HCT116 (cell line): ENCODE measurements at places on chromosomes 6 and 20. TPM values are rescaled to one million over a fixed set of nuclear protein-coding genes. Genes with fewer than 3 reads are reported as not detected.
A peak's percentile ranks its signal among the peaks of the same experiment; 100 is the strongest.

The LBP gene
- total RNA-seq: 0.15 TPM

- no peaks in the 10 kb centered on the region for H3K36me3 ChIP-seq
- H3K27ac ChIP-seq: no peak overlapping the region
- no peak for DNase-seq
- no peaks in the 10 kb centered on the region for H3K27me3 ChIP-seq
These were observed 80.8 kb upstream of the VSTM2L start for GRCh38 chr20:37822141-37822601.

The RNF144B gene
- total RNA-seq: 2.1 TPM

DNA sequence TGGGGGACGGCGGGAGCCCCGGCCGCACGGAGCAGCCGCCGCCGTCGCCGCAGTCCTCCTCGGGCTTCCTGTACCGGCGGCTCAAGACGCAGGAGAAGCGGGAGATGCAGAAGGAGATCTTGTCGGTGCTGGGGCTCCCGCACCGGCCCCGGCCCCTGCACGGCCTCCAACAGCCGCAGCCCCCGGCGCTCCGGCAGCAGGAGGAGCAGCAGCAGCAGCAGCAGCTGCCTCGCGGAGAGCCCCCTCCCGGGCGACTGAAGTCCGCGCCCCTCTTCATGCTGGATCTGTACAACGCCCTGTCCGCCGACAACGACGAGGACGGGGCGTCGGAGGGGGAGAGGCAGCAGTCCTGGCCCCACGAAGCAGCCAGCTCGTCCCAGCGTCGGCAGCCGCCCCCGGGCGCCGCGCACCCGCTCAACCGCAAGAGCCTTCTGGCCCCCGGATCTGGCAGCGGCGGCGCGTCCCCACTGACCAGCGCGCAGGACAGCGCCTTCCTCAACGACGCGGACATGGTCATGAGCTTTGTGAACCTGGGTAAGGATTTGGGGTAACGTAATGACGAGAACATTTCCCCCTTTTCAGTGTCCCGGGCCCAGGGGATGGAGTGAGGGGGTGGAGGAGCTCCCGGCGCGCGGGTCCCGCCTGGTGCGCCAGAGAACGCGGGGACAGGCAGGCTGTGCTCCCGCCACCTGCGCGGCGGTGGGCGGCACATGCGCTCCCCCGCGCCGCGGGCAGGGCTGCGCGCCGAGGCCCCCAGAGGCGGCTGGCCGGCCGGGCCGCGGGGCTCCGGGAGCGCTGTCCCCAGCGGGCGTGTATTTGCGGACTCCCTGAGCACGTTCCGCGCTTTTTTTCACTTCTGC is 1.4 kb downstream of the BMP6 start:
- peaks cover 23% of the 10 kb centered on the region for H3K4me1 ChIP-seq

DNA sequence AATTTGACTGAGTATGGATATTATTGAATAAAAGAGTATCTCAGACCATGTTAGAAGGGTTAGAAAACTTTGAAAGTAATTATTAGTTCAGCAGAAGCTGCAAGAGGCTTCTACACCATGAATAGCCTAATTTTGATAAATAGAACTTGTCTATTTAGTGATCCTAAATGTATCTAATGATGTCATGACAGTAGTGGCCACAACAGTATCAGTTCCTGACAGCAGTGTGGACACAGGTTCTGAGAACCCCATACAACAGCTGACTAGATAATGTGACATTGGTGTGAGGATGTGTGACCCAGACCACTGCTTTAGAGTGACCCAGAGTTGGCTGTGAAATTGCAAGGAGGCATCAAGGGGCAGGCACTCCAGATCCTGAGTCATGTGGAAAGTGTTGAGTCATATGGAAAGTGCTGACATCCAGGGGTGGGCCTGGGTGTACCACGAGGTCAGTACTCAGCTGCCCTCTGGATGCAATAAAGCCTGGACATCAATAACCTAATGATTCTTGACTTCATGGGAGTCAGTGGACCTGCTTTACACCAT is 754.7 kb downstream of the DHX35 start:
- DNase-seq: no peak
- no peak overlapping the region for H3K27ac ChIP-seq
- no peaks in the 10 kb centered on the region for H3K36me3 ChIP-seq
- no peaks in the 10 kb centered on the region for H3K4me1 ChIP-seq

GRCh38 chr6:391559-392440 is at the start of gene IRF4:
Gene IRF4, plus strand, starts transcription at chr6:391752. Its CDS starts 1,401 bp downstream, at chr6:393153.
- H3K27me3 ChIP-seq: no peaks in the 10 kb centered on the region
- no peak within 1 kb of the TSS for H3K27ac ChIP-seq
- no peak for DNase-seq
- H3K4me1 ChIP-seq: no peaks in the 10 kb centered on the region
- no peak within 1 kb of the TSS for H3K4me3 ChIP-seq

DNA sequence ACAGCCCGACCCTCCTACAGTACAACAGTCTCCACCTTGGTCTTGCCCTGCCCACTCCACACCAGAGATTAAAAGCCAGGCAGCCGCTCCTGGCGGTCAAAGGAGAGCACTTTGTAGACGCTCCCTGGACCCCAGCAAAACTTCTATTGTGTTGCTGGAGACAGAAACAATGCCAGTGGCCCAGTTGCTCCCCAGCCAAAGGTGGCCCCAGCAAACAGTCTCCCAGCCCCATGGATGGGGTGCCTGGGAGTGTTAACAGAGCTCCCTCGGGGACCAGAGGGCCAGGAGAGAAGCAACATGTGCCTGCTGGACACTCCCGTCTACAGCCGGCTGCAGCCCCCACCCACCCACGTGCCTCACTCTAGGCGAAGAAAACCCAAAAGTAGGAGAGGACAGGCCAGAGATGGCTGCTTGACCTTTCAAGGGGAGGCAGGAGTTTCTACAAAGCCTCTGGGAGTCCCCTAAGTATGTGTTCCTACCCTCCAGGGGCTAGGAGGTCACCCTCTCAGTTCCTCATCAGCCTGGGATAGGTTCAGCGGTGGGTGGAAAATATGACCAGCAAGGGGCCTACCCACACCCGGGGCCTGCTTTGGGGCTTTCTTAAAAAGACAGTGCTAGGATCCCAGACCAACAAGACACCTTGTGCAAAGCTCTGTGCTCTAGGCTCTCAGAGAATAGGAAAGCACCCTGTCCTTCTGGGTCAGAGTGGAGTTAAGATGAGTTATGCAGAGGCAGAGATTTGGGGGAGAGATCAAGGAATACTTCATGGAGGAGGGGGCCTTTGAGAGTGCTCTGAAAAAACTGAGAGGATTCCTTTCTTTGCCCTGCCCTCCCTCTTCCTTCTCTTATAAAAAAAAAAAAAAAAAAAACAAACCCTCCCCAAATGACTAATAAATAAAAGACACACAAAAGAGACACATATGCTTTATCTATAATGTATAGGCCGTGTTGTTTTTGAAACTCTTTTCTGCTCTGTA is 19.0 kb upstream of the PREX1 start:
- H3K27me3 ChIP-seq: no peaks in the 10 kb centered on the region
- DNase-seq: no peak
- no peaks in the 10 kb centered on the region for H3K36me3 ChIP-seq
- no peak overlapping the region for H3K27ac ChIP-seq
- H3K4me3 ChIP-seq: no peak overlapping the region

DNA sequence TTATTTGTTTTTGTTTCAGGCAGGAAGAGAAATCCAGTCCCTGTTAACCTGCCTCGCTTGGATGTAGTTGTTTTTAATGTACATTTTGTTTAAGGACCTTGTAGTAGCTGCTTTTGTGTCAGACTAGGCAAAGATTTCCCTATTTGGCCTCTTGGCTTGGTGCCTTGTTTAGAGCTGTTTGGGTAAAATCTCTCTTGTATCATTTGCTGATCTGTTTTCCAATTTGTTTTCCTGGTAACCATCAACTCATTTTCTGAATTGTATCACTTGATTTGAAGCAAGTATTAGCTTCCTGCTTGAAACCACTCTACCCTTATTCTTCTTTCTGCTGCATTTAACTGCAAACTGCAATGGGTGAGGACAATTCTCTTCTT is 160.7 kb downstream of the ZFAND3 start:
- H3K4me3 ChIP-seq: no peak overlapping the region
- H3K4me1 ChIP-seq: no peaks in the 10 kb centered on the region
- H3K36me3 ChIP-seq: no peaks in the 10 kb centered on the region
- H3K27ac ChIP-seq: no peak overlapping the region
- no peak for DNase-seq
- H3K27me3 ChIP-seq: no peaks in the 10 kb centered on the region

GRCh38 chr6:45423111-45423823 is 45.5 kb upstream of the SUPT3H start:
- peak overlapping the region; percentile 73 for H3K4me3 ChIP-seq
- peak overlapping the region; percentile 33; the same call in 1 of the 2 replicates for H3K27ac ChIP-seq
- DNase-seq: no peak

The TNFRSF21 gene
- 48.3 TPM for total RNA-seq

GRCh38 chr20:42274986-42275385 is 656.8 kb upstream of the CHD6 start:
- H3K4me3 ChIP-seq: no peak overlapping the region
- H3K27ac ChIP-seq: no peak overlapping the region
- no peaks in the 10 kb centered on the region for H3K27me3 ChIP-seq

- H3K27me3 ChIP-seq: no peaks in the 10 kb centered on the region
- H3K4me3 ChIP-seq: no peak overlapping the region
- no peaks in the 10 kb centered on the region for H3K4me1 ChIP-seq
- H3K36me3 ChIP-seq: 0 out of 2 replicates have a peak, but pooled peaks cover 6% of the 10 kb centered on the region
- no peak for DNase-seq
These were observed 84.6 kb downstream of the ANKS1A start for GRCh38 chr6:34973547-34974248.

The LPA gene
- not detected for total RNA-seq

The PACRG gene
- total RNA-seq: 0.71 TPM

DNA sequence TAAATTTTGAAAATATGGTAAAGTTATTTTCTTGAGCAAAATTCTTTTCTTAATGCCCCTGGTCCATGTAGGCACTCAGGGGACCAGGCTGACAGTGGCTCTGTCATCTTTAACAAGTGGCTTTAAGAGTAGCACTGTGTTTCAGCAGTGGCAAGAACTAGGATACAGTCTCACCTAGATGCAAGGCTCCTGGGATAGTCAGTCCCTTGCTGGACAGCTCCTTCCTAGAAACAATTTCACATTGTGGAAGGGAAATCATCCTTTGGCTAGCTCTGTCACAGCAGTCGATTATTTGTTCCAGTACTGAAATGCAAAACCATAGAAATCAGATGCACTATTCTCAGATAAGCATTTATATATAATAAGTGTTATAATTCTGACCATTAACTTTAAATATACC is 175.4 kb upstream of the KCNQ5 start:
- no peak overlapping the region for H3K27ac ChIP-seq
- H3K36me3 ChIP-seq: no peaks in the 10 kb centered on the region
- H3K4me3 ChIP-seq: no peak overlapping the region
- DNase-seq: no peak
- H3K27me3 ChIP-seq: peaks cover 3% of the 10 kb centered on the region; the same call in 1 of the 2 replicates

GRCh38 chr20:63495741-63496595 is 2.9 kb downstream of the EEF1A2 start:
- no peak overlapping the region for H3K4me3 ChIP-seq
- peaks cover 35% of the 10 kb centered on the region for H3K36me3 ChIP-seq
- no peak for DNase-seq

The DACT2 gene
- not detected for total RNA-seq

DNA sequence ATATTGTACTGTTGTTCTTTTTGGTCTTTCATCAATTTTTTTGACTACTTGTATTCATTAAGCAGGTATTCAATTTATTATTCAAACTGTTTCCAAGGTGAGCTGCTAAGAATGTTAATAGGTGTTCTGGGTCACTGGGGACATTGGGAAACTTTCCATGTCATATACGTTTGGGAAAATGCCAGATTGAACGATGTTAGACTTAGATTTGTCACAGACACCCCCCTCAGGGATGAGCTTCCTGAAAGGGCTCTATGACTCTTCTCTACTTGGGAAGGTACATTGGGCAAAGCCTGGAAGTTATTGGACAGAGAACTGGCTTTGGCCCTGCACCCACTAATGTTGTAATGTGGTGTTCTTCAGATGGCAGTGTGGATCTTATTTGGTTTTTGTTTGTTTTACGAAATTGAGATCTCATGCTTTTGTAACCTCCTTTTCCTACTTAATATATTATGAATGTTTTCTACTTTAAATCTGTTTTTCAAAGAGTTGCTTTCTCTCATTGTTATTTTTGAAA is 42.1 kb downstream of the PLCB4 start:
- no peak overlapping the region for H3K4me3 ChIP-seq
- no peaks in the 10 kb centered on the region for H3K36me3 ChIP-seq
- no peak overlapping the region for H3K27ac ChIP-seq
- DNase-seq: no peak
- no peaks in the 10 kb centered on the region for H3K27me3 ChIP-seq

The AVP gene
- not detected for total RNA-seq

- H3K4me1 ChIP-seq: peaks cover 37% of the 10 kb centered on the region
- H3K27me3 ChIP-seq: no peaks in the 10 kb centered on the region
- H3K36me3 ChIP-seq: peaks cover 25% of the 10 kb centered on the region
- no peak for DNase-seq
These were observed 4.0 kb downstream of the CDKN1A start for GRCh38 chr6:36682328-36683144.

The PACSIN1 gene
- 5.0 TPM for total RNA-seq

GRCh38 chr6:3899970-3900439 is 50.8 kb downstream of the FAM50B start:
- no peak overlapping the region for H3K27ac ChIP-seq
- H3K4me3 ChIP-seq: no peak overlapping the region
- H3K36me3 ChIP-seq: no peaks in the 10 kb centered on the region
- no peak for DNase-seq
- H3K4me1 ChIP-seq: no peaks in the 10 kb centered on the region; the same call in 1 of the 2 replicates
- no peaks in the 10 kb centered on the region for H3K27me3 ChIP-seq

GRCh38 chr6:128167552-128167951 is 266.7 kb upstream of the THEMIS start:
- no peak overlapping the region for H3K27ac ChIP-seq
- H3K4me1 ChIP-seq: peaks cover 7% of the 10 kb centered on the region
- DNase-seq: no peak
- H3K4me3 ChIP-seq: no peak overlapping the region

DNA sequence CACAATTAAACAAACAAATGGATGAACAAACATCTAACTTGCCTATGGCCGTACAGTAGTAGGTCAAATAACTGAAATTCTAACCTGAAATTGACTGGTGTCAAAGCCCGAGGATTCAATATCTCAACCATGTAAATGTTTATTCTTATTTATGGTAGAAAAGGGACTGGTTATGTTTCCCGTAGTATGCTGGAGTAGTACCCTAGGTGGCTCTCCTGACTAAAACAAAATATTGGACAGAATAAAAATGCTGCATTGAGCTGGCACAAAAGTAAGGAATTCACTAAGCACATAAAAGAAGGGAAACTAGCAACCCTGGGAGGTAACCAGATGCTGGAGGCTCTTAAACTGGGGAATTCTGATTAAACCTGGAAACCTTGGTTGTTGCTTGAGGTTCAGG is 117.1 kb upstream of the PREP start:
- peaks cover 6% of the 10 kb centered on the region; the same call in 1 of the 2 replicates for H3K4me1 ChIP-seq
- no peaks in the 10 kb centered on the region for H3K27me3 ChIP-seq
- DNase-seq: no peak
- H3K4me3 ChIP-seq: no peak overlapping the region
